Left lobe of liver (tissue), 2 donors: ENCODE measurements at places on chromosomes 1 and 21.

- no peak for DNase-seq
Observed at GRCh38 chr1:227343727-227344551, 25.6 kb upstream of the CDC42BPA start.

GRCh38 chr1:48596046-48596445 lies 124.0 kb upstream of the SPATA6 start:
- DNase-seq = no peak

DNA sequence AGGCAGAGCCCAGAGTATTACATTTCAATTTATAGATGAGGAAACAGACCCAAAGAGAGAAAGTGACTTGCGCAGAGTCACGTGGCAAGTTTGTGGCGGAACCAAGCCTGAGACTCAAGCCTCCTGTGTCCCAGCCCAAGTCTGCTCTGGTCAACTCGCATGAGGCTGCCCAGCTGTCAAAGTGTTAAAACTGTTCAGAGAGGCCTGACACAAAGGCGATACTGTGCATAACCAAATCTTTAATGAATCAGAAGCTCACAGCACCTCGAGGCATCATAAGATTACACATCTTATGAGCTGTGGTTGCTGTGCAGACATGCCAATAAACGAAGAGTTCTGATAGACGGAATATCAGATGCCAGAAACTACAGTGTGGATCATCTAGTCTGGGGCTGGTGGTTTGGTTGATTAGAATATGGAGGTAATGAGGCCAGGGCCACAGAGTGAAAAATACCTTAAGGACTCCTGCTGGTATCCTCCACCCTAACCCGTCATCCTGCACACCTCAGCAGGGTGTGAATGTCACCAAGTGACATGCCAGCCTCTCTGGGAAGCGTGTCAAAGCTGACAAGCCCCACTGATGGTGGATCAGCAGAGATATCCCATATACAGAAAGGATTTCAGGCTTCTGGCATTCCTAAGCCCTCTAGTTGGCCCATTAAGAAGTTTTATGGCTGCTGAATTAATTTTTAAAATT lies 42.2 kb downstream of the TNNT2 start:
- no peak for DNase-seq

DNA sequence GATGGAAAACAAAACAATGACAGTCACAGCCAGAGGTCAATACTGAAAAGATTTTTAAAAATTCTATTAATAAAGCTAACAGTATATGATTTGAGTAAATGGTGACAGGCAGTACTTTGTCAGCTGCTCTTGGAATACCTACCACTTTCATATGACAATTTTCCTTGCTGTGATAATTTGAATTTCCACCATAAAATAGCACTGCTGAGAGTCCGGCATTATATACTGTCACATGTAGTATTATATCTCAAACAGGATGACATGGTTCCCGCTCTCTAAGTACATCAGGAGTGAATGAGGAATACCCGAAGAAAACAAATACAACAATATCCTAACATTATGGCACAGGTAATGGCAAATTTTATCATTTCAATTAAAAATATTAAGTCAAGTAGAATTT lies 146.8 kb upstream of the TMPRSS15 start:
- DNase-seq = no peak

DNA sequence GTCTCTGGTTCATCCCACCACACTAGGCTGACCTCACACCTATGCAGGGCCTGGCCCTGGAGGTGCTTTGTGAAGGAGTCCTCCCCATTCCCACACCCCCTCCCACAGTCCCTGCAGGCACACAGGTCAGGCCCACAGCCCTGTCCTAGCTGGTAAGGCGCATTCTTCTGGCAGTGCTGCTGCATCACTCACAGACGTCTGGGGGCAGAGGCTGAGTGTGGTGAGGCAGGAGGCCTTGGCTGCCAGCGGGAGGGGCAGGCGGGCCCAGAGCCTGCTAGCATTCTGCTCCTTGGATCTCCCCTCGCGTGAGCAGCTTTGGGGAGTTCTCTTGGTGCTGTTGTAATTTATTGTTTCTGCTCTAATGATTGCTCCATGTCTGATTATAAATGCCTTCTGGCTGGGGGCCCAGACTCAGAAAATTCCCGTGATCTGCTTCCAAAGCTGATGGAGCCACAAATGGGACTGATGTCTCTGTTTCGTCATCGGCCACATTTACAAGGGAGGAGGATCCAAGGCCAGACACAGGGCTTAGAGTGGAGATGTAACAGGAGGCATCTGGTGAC lies 62.9 kb downstream of the TRABD2B start:
- DNase-seq = peak; percentile 74

GRCh38 chr1:210001751-210002150 lies 63.7 kb downstream of the SYT14 start:
- no peak for DNase-seq

DNA sequence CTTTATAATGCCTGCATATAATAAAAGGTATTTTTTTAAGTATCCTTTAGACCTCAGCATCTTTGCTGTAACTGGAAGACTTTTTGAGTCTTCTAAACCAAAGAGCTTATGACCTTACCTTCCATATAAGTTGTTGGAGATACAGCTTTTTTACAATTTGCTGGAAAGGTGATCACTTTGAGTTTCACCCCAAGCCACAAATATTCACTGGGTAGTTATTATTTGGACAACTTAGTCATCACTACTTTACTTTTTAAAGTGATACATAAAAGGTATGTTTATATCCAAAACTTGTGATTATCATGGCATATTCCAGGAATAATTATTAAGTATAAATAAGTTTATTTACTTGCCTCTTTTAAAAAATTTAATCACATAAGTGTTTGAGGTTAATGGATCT lies 246.7 kb upstream of the NRIP1 start:
- DNase-seq = no peak

GRCh38 chr1:104905322-104905721 lies 1155.6 kb downstream of the AMY1C start:
- DNase-seq = no peak

GRCh38 chr1:64550946-64551605 lies 81.1 kb downstream of the CACHD1 start:
- no peak for DNase-seq

DNA sequence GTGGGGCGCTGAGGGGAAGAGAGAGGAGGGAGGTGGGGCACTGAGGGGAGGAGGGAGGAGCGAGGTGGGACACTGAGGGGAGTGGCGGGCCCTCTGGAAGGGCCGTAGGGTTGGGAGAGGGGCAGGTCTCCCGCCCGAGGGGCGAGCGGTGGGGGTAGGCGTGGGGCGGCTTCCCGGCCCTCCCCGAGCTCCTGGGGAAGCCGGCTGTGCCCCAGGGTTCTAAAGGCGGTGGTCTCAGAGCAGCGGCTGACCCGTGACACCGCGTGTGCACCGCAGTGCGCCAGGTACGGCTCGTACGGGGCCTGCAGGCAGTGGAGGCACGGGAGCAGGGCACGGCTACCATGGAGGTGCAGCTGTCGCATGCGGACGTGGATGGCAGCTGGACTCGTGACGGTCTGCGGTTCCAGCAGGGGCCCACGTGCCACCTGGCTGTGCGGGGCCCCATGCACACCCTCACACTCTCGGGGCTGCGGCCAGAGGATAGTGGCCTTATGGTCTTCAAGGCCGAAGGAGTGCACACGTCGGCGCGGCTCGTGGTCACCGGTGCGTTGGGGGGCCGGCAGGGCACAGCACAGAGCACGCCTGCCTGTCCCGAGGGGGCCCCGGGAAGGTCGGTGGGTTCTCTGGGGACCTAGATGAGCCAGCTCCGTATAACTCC lies 68.5 kb downstream of the OBSCN start:
- peak; percentile 41 for DNase-seq

- DNase-seq = no peak
Observed at GRCh38 chr1:189275796-189276195, 1201.9 kb downstream of the BRINP3 start.

- DNase-seq = no peak
Observed at GRCh38 chr21:16279731-16280581, 550.2 kb downstream of the USP25 start.

- DNase-seq = no peak
Observed at GRCh38 chr1:182643699-182644098, 39.5 kb upstream of the RGS16 start.

DNA sequence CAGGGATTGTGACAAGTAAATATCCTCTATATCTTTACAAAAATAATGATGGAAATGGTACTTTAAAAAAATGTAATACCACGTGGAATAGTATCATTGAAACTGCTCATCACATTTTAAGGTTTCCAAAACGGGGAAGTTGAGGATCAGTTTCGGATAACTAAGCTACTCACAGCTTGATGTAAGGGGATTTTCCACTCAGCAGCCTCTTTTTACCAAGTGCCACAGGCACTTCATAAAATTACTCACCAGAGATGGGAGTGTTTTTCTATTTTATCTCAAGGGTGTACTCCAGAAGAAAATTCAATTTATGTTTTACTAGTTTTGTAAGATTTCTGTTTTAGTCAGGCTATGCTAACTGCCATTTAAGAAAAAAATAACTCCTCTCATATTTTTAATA lies 91.7 kb downstream of the TPR start:
- DNase-seq = no peak

GRCh38 chr1:155651861-155652661 lies 36.5 kb downstream of the YY1AP1 start:
- no peak for DNase-seq

DNA sequence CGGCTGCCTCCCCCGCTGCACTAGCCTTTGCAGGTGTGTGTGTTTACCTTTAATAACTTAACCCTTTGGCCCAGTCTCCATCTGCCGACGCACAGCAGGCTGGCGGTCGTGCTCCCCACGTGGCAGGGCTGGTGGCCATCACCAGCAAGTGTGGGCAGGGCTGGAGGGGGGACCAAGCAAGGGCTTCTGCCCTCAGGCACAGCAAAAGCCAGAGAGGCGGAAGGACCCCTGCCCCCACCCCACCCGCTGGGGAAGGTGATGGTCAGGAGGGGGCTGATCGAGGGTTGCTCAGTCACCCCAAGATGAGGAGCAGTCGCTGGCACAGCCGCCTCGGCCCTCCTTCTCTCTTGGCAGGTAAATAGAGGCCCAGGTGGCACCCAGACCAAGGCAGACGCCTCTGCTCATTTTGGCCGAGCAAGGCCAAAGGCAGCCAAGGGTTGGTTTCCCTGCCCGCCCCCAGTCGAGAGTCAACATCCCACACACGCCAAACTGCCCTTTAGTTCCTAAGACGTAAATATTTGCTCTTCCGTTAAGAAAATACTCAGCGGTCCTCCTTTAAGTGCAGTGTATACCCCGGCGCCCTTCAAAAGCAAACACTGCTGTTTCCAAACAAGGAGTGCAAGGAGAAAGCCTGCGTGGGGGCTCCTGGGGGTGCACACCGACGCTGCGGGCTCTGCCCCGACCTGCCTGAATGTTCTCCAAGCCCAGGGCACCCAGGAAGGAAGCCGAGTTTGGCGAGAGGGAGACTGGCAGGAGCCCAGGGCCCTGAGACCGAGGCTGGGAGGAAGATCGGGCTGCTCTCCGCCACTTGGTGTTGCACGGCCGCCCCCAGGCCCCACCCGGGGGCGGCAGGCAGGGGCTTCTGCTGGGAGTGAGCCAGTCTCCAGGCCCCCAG lies 82.7 kb downstream of the SIK1 start:
- no peak for DNase-seq

- no peak for DNase-seq
Observed at GRCh38 chr1:216464489-216464888, 41.2 kb upstream of the USH2A start.

DNA sequence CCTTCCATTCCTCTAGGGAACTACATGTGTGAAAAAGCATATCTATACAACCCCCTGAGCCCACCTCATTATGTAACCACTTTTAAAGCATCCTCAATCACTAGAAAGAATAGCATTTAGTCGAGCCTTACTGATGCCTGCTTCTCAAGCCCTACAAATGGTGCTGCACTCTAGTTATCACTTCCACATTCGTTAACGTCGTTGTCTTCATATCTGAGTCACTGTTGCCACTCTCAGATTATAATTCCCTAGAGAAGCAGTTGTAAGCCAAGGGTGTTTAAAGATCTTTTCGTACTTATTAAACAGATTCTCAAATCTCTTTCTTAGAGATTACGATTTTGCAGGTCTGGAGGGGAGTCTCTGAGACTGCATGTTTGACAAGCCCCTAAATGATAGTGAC lies 16.5 kb downstream of the ATP1B1 start:
- DNase-seq = no peak

- peak; percentile 97 for DNase-seq
Observed at GRCh38 chr1:93909146-93910050, at the start of gene GCLM. Gene GCLM (minus strand): TSS chr1:93909430. CDS start chr1:93909163, 267 bp downstream.

DNA sequence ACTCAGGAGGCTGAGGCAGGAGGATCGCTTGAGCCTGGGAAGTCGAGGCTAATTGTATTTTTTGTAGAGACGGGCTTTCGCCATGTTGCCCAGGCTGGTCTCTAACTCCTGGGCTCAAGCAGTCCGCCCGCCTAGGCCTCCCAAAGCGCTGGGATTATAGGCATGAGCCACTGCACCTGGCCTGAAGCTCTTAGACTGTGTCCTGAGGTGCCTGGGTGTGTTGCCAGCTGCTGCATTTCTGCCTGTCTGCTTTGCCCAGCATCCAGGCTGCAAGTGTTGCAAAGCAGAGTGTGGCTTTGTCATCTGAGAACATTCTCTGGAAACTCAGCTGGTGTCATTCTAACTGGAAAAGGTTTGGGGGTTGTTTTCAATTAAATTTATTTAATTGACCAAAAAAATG lies 105.0 kb downstream of the HUNK start:
- DNase-seq = no peak

GRCh38 chr21:41713495-41714281 lies 53.2 kb downstream of the RIPK4 start:
- no peak for DNase-seq

DNA sequence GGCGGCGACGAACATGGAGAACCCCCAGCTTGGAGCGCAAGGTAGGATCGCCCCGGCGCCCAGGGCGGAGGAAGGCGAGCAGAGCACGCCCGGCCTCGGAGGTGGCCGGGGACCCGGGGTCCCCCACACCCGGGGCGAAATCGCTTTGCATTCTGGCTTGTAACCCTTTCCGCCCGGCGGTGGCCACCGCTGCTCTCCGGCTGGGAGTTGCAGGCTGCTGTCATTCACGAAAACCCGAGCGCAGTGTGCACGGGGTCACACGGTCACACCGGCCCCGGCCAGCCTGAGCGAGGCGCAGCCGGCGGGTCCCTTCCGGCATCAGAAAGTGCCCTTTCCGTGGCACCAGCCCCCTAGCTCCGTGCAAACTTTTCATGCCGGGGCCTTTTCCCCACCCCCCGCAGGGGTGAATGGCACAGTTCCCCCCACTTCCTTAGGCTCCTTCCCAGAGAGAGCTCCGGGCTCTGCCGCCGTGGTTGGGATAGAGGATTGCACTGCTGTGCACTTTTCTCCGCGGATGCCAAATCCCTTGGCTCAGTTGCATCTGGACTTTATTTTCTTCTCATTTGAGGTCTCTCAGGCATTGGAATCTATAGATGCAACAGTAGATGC lies 802 bp downstream of the KAZN start:
- no peak for DNase-seq

- no peak for DNase-seq
Observed at GRCh38 chr1:49183489-49183888, 406.8 kb upstream of the BEND5 start.
